ENCODE measurements at places on chromosomes 4 and X. TPM values are rescaled to one million over a fixed set of nuclear protein-coding genes. Genes with fewer than 3 reads are reported as not detected.
A peak's percentile ranks its signal among the peaks of the same experiment; 100 is the strongest.

The GNRHR gene
- polyA plus RNA-seq, result 0.77 TPM

The RAB9B gene
- polyA plus RNA-seq, result 3.1 TPM

The PABPC1L2B gene
- not detected for polyA plus RNA-seq

The SULT1E1 gene
- polyA plus RNA-seq, result 131 TPM

The FRMPD3 gene
- 8.5 TPM for polyA plus RNA-seq

The CXCL11 gene
- polyA plus RNA-seq, result 0.16 TPM

The ACE2 gene
- polyA plus RNA-seq, result 1.2 TPM

The ZXDB gene
- polyA plus RNA-seq, result 8.6 TPM

DNA sequence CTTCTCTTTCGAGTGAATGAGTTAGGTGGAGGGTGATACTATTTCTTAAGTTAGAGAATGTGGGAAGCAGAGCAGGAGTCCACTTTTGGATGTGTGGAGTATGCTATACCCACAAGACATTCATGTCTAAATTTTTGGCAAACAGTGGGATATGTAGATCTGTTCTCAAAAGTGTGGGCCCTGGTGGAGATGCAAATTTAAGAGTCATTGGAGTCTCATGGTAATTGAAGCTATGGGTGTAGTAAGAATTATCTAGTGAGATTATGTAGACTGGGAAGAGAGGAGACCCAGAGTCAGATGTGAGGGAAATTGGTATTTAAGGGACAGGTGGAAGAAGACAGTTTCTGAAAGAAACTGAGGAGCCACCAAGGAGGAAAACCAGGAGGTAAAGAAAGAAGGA, 7.0 kb downstream of the CEP135 start:
- DNase-seq, result no peak

DNA sequence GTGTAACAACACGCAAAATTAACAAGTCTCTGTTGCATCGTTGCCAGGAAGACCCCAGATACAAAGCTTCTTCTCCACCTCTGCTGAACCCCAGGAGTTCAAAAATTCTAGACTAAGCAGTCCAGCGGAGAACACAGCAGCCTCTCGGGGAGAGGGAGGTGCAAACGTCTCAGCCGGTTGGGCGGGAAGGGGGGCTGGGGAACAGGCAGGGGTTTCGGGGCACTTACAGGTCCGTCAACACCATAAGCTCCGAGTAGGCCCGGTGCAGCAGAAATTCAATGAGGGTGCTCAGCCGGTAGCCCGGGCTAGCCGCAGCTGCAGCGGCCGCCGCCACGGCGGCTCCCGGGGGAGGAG, 394 bp downstream of the MED14 start:
- DNase-seq, result no peak

- DNase-seq, result no peak
These were observed 262.7 kb upstream of the ETNPPL start for GRCh38 chr4:109025471-109026076.

DNA sequence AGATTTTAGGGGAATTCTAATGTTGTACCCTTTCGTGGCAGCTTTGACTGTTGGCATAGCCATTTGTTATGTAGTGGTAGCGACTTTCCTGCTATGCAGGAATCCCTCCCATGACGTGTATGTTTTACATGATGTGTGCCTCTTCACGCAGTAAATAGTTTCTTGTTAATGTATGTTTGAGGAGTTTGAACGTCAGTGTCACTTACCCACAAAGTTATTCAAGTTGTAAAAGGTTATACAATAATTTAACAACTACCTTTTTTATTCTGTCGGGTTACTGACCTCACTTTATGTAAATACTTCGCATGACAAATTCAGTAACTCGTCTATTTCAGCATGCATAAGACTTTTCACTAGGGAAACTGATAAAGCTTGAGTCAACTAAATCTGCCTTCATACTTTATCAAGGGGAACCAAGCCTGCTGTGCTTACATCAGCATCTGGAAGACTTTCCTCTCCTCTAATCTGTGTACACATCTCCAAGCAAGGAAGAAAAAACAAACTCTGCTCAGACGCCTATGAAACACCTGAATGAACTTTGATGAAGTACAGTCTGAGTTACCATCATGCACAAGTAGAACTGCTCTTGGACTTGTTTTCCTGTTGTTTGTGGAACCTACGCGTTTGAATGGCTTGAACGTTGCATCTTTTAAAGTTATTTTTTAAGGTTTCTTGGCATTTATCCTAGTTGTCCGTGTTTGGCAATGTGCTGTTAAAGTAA, 61.2 kb downstream of the SLC9A6 start:
- peak; percentile 42 for DNase-seq

DNA sequence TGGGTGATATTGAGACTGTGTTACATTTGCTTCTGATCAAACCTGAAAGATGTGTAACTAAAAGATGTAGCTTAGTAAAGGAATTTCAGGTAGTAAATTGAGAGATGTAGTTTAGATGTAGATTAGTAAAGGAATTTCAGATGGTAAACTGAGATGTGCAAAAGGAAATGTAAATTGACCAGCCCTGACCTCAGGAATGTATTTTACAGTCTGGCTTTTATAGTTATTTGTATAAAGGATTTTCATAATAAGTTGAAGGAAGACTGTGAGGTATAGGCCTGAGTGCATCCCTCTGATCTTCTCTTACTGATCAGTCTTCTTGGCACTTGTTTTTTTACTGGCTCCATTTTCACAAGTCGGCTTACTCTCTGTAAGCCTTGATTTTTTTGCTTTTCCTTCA, 3.2 kb downstream of the KLHL2 start:
- DNase-seq, result no peak

Measured in right lung (tissue), 10 donors.